ENCODE measurements at places on chromosomes 4 and X.
A peak's percentile ranks its signal among the peaks of the same experiment; 100 is the strongest.

DNA sequence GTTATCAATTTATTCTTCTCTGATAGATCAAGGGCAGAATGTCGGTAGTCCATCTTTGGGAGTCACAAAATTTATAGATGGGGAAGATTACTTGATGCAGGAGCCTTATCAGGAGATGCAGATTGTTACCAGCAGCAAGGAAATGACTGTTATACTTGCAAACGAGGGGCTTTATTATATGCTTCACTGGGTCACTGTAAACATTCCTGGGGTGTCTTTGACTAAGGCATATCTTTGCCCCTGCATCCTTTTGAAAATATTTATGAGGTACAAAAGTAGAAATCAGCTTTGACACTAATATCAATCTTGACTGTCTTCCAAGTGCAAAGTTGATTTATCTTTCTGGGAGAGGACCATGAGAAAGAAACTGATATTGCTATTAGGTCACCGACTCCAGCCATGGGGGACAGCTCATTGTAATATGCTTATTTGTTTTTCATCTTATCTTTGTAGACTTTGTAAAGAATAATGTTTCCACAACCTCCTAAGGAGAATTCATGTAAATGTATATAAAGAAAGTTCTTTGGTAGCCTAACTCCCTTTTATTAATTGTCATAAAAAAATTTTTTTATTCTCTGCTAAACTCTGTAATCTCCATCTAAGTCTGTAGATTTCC lies 177.3 kb upstream of the EMCN start:
- no peak for DNase-seq

DNA sequence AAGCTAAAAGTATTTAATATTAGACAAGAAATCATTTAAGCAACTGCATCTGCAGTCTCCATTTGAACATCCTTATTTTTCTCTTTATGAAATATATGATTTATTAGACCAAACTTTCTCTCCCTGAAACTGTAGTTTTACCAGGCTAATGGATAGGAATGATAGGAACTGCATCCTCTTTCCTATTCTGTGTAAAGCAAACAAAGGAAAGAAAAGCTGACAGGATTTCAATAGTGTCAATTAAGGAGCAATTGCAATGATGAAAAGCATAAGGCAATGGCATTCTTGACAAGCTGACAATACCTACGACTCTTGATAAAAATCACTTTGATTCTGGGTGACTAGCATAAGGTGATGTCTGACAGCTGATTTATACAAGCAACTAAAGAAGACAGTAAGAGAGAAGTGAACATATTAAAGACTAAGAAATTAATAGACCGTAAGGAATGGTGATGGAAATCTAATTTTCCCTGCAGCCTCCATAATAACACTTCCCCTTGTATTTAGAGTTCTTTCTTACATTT lies 502.5 kb downstream of the TECRL start:
- DNase-seq, result no peak

- DNase-seq, result no peak
Observed at GRCh38 chr4:7803371-7803770, 136.3 kb downstream of the AFAP1 start.

DNA sequence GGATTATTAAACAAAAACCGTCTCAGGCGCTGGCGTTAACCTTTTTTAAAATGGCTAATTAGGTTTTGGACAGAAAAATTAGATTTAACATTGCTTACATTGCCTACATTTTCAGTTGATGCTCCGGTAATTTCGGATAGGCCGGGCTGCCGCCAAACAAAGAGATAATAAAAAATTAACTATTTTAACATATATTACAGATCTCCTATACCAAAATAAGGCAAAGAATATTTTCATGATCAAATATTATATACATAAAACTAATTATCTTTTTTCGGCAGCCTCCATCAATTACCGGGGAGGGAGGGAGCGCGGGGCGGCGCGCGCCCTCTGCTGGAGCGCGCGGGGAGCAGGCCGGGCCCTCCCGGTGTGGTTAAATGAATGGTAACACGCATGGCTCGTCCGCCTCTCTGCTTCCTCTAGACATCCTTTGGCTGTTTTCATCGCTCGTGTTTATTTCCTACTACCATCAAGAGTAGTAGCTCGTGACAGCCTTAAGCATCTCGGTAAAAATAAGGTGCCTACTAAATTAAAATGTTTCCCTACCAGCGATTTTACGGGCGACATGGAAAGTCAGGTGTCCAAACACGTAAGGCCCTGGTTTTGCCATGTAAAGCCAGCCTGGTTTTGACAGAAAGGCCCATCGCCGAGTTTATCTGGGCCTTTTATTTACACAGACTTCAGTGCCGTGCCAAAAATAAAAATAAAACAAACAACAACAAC lies 52.4 kb upstream of the TMEM33 start:
- no peak for DNase-seq

DNA sequence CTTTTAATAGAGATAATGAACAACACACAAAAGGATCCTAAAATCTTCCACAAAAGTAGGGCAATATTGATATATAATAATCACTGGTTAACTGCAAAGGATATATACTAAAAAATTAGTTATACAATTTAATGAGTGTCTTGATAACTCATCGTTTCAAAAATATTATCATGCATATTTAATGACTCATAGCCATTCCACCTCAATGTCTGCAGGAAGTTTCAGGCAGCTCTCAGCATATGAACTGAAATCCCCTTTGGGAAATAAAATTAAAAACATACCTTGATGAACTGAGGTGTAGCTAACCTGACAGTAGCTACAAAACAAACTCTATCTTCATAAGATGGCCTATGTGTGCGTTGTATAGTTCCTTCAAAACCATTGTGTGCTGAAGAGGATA lies 62.9 kb downstream of the TMEM165 start:
- no peak for DNase-seq

DNA sequence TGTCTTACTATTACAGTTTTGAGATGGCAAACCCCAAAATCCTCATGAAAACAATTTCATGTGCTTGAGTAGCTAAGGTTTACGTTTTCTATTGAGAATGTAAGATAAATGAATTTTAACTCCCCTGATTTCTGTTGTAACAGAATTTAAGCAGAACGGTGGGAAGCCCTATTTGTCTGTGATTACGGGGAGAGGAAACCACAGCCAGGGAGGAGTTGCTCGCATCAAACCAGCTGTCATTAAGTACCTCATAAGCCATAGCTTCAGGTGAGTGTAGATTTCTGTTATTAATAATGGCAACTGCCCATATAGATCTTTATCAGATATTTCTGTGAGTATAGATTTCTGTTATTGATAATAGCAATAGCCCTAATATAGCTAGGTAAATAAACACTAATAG lies 44.2 kb upstream of the RHOH start:
- no peak for DNase-seq

- no peak for DNase-seq
Observed at GRCh38 chr4:182644683-182645050, 272.5 kb downstream of the DCTD start.

DNA sequence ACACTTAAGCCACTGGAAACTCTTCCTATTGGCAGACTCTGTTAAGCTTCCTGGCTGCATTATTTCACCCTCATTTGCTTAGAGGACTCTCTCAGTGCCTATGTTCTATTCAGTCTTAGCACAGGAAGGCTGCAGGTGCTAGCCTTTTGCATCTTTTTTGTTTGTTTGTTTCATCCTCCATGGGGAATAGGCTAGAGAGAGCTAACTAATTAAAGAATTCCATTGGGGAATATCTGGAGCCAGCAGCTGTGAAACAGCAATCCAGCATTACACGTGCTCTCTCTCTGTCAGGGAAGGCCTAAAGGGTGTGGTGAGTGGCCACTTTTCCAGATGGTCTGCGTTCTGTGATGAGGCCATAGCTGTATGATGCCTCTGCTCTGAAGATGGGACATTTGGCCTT lies 633.6 kb downstream of the SPRY1 start:
- DNase-seq, result peak; percentile 17

- DNase-seq, result no peak
Observed at GRCh38 chrX:154649503-154650220, 3.7 kb downstream of the CTAG2 start.

DNA sequence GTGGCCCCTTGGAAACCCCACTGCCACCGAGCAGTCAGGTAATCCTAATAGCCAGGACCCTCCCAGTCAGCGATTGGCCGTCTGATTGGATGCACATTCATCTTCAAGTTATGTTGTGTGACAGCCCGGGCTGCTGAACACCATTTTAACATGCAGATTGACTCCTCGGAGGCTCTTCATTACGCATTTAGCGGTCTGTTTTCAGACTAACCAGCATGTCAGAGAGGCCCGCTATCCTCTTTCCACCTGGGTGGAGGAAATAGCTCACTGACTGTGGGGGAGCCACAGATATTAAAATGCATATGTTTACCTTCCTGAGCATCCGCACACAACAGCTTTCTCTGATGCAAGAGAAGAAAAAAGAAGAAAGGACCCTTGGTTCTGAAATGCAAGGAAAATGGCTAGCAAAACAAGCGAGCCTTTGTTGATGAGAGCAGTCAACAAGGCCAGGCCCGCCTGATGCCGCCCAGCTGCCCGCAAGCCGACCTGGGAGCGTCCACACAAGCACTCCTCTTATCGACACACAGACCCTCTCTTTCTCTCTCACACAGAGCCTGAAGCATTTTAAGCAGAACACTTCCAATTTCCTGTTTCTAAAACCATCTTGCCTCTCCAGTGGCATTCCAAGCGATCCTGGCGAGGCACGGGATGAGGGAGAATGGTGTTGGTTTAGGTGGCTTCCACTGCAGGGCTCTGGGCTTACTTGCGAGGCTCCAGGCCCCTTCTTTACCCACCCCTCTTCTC lies 118.3 kb downstream of the MGST2 start:
- DNase-seq, result no peak

DNA sequence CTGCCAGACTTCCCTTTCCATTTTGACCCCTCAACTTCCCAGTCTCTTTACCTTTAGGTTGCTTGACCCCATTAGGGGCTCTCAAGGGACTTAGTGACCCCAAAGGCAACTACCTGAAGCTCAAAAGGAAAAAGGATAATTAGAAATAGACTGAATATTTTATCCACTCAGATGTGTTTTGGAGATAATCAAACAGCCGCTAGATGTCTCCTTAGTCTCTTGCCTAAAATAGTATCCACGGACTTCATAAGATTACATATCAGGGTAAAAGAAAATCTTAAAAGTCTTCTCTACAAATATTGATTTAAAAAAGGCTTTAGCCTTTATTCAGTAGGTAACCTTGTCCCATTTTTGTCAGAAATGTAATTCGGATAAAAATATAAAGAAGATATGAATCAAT lies 21.0 kb upstream of the RHOXF2 start:
- DNase-seq, result no peak

GRCh38 chr4:14124816-14125215 lies 497.3 kb upstream of the BOD1L1 start:
- DNase-seq, result no peak

- DNase-seq, result no peak
Observed at GRCh38 chr4:15855804-15856475, 77.8 kb downstream of the CD38 start.

All from GM04504 (cell line).